ENCODE measurements at places on chromosomes 16 and 17.

- no peak for DNase-seq
These were observed 29.8 kb upstream of the USP43 start for GRCh38 chr17:9615486-9615885.

GRCh38 chr16:54931120-54932014 is 702 bp downstream of the IRX5 start:
- DNase-seq: no peak

DNA sequence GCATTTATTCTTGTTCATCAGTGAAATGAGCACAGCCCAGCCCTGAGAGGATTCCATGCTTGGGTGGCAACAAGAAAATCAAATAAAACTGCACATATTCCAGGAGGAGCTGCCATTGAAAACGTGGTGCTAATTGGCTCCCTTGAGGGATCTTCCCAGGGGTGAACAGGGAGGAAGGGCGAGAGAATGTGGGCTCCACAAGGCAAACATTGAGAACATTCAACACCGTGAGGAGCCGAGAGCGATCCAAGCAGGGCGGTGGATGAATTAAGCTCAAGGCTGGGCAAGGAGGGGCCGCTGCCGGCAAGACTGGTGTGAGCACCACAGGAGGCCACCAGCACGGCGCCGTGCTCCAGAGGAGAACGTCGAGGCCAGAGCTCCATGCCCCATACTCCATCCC is 166.9 kb downstream of the C16orf95 start:
- DNase-seq: no peak

DNA sequence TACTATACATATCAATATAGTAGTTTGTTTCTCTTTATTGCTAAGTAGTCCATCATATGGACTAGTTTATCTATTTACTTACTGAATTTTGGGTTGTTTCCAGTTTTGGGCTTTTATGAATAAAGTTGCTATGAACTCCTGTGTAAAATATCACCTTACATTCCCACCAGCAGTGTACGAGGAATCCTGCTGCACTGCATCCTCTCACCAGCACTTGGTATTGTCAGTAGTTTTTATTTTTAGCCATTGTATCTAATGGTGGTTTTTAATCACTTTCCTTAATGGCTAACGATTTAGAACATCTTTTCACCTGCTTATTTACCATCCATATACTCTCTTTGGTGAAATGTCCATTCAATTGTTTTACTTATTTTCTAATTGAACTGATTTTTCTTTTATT is 24.0 kb downstream of the CDC27 start:
- DNase-seq: no peak

- no peak for DNase-seq
These were observed 397.7 kb upstream of the PMFBP1 start for GRCh38 chr16:72569677-72570076.

DNA sequence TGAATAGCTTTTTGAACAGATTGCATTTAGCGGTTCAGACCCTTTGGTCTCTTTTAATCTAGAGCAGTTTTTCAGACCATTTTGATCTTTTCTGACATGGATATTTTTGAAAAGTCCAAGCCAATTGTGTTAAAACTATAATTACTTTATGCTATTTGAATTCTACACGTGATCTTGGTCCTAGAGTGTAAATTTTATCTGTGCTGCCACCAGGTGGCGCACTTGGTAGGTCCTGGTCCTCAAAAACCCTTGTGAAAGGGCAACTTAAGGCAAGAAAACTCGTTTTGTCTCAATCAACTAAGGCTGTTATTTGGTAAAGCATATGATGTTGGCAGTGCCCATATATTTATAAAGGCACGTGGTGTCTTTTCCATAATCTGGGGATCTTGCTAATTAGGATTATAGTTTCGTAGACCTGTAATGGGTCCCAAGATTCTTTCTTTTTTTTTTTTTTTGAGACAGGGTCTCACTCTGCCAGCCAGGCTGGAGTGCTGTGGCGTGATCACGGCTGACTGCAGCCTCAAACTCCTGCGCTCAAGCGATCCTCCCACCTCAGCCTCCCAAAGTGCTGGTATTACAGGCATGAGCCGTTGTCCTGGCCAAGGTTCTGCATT is 43.9 kb upstream of the TEX2 start:
- DNase-seq: peak; percentile 9

DNA sequence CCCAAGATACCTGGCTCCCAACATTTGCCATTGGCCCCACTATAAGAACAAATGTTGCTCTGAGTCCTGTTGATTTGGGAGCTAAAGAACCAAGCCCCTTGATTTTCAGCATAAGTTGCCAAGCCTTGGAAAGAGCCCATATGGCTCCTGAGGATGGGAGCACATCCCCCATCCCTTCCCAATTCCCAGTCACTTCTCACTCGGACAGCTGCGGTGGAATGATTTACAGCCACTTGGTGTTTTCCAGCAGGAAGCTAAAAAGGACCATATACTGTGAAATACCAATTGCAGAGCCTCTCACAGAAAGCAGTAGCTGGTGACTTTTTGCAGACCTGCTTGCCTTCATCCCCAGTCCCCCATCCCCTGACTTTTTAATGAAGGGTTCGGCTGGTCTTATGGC is 524.6 kb downstream of the GRIN2A start:
- no peak for DNase-seq

- no peak for DNase-seq
These were observed 8.3 kb downstream of the ANKRD40 start for GRCh38 chr17:50699410-50699809.

All from C1 segment of cervical spinal cord (tissue), 14 donors.